NCI-H446 treated with DMSO at 0.1 percent for 48 hours (cell line): ENCODE measurements at places on chromosomes 4 and X.

GRCh38 chr4:31349907-31350306, 629.7 kb downstream of the PCDH7 start:
- no peak for DNase-seq

- DNase-seq: no peak
Observed at GRCh38 chr4:109816082-109816442, 500 bp downstream of the GAR1 start.

DNA sequence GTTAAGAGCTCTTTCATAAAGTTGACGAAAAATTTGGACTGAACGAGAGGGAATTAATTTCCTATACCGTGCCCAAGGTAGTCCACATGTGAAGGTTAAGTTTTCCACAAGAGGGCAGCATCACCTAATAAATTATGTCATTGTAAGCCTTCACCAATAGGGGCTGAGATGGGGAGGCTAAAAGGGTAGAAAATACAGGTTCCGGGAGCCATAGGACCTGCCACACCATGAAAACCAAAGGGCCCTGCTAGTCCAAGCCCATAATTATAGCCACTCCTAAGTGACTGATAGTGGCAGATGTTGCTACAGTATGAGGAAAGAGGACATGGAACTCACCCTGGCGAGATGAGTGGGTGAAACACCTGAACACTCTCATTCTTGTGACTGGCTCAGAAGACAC, 122.2 kb downstream of the SHROOM4 start:
- no peak for DNase-seq

DNA sequence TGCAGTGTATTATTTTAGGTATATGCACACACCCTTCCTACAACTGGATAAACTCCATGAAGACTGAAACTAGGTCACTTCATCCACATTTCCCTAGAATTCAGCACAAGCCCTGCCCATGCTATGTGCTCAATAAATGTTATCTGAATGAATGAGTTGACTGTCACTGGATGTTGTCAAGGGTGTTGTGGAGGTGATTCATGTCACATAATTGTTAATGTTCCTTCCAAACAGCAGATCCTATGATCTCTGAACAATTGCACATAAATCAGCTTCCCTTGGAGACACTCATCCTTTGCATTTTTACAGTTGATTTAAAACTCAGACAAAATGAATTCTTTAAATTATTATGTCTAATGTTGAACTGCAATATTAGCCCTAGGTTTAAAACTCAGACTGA, 154.7 kb downstream of the TSPAN5 start:
- DNase-seq: no peak

DNA sequence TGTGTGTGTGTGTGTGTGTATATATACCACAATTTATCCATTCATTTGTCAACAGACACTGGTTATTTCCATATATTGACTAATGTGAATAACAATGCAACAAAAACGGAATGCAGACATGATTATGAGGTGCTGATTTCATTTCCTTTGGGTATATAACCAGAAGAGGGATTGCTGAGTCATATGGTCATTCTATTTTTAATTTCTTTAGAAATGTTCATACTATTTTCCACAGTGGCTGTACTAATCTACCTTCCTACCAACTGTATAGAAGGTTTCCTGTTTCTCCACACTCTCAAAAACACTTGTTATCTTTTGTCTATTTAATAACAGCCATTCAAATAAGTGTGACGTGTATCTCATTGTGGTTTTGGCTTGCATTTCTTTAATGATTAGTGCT, 269.9 kb downstream of the OPHN1 start:
- no peak for DNase-seq

- DNase-seq: no peak
Observed at GRCh38 chrX:41300758-41301437, 33.1 kb upstream of the DDX3X start.

GRCh38 chr4:146023334-146023967, 84.8 kb upstream of the ZNF827 start:
- no peak for DNase-seq

GRCh38 chr4:94728056-94728766, 29.5 kb upstream of the BMPR1B start:
- DNase-seq: no peak

- peak; percentile 10 for DNase-seq
Observed at GRCh38 chr4:96603641-96604040, 763.7 kb downstream of the PDHA2 start.

DNA sequence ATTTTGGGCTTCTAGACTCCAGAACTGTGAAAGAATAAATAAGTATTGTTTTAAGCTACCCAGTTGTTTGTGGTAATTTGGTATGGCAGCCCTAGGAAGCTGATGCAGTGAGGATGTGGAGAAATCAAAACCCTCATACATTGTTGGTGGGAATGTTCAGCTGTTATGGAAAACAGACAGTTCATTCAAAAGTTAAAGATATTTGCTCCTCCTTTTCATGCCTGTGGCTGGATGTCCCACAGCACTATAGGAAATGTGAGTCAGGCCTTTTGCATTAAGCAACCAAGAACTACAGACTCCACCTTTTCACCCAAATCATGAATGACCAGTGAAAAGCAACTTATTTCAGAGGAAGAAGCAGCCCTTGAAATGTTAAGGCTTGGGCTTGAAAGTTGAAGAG, 6.7 kb downstream of the BBS12 start:
- no peak for DNase-seq

- no peak for DNase-seq
Observed at GRCh38 chr4:96260064-96260682, 420.3 kb downstream of the PDHA2 start.

DNA sequence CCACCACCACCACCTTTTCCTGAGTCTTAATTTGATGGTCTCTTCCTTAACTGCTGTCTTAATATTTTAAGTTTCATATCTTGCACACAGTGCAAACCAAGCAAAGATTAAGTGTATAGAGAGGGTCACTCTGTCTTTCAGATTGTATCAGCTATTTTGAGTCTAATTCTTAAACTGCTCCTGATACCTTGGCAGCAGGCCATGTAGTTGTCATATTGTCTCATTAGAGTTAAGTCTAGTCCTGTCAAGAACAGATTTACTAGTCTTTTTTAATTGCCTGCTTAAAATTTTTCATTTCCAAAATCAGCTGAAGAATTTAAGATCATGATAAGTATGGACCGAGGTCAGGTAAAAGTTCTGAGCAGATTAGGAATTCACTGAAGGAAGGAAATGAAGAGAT, 51.5 kb downstream of the FHIP1A start:
- no peak for DNase-seq

GRCh38 chrX:133979641-133980230, 5.7 kb downstream of the GPC3 start:
- no peak for DNase-seq
